ENCODE measurements at places on chromosomes 3 and 15.

DNA sequence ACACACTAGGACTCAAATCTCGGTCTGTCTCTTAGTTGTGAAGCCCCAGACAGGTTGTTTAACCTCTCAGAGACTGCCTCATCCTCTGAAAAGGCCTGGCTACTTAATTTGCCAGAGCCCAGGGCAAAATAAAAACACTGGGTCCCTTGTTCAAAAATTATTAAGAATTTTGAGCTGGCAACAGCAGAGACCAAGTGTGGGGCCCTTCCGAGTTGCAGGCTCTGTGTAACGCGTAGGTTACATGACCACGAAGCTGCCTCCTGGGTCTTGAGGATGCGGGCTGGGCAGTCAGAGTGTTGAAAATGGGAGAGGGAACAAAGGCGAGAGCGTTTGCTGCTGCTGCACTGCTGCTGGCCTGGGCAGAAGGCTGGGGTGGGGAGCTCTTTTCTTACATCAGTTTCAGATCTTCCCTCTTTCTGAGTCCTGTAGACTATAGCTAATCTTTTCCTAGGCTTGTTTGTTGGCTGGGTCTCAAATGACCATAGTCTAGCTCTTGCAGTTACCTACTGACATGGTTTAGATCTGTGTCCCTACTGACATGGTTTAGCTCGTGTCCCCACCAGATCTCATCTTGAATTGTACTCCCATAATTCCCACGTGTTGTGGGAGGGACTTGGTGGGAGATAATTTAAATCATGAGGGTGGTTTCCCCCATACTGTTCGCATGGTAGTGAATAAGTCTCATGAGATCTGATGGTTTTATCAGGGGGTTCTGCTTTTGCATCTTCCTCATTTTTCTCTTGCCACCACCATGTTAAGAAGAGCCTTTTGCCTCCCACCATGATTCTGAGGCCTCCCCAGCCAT is 49.9 kb downstream of the CLEC3B start:
- DNase-seq = no peak

- no peak for DNase-seq
Measured at GRCh38 chr15:82966671-82967071, 14.2 kb upstream of the HOMER2 start.

GRCh38 chr15:85623315-85624049 is 171.2 kb downstream of the KLHL25 start:
- no peak for DNase-seq

GRCh38 chr3:8413337-8413926 is 88.2 kb upstream of the LMCD1 start:
- no peak for DNase-seq

GRCh38 chr3:102017784-102018183 is 168.5 kb downstream of the NFKBIZ start:
- DNase-seq = no peak

DNA sequence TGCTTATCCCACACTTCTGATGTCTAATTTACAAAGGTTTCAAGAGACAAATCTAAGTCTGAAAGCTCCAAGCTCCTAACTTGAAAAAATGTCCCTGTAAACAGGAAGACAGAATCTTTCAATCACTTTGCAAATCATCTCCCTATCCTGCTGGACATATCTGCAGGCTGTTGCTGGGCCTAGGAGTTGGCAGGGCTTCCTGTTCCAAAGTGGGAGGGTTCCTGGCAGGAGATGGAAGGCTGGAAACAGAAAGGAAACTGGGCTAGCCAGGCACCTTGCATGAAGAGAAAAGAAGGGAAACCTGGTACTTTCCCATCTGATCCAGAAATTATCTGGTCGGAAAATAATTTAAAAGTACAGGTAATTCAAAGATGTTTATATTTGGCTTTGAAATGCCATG is 227.3 kb upstream of the IL12A start:
- DNase-seq = no peak

- no peak for DNase-seq
Measured at GRCh38 chr15:68997050-68997449, 17.4 kb upstream of the NOX5 start.
